ENCODE measurements at places on chromosomes 6 and 20.
A peak's percentile ranks its signal among the peaks of the same experiment; 100 is the strongest.

DNA sequence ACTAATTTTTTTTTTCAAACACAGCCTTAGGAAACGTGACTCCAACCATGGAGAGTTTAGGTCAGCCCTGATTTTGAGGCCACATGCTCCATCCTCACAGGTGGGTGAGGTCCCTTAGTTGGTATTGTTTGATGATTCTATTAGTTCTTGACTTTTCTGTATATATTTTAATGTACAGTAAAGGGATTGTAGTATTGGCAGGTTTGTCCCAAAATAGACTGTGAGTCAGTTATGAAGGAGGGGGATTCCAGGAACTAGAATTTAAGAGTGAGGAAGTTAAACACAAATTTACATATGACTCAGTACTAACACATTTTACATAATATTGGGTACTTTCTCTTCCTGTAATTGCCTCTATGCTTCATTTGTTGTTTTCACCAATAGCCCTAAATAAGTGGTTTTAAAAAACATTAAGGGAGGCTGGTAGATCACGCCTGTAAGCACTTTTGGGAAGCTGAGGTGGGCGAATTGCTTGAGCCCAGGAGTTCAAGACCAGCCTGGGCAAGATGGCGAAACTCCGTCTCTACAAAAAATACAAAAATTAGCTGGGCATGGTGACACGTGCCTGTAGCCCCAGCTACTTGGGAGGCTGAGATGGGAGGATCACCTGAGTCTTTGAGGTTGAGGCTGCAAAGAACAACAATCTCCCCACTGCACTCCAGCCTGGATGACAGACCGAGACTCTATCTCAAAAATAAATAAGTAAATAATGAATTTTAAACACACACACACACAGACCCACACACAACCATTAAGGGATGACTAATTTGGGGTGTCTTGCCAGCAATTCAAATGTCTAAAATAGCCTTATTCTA lies 81.8 kb downstream of the SGK1 start:
- DNase-seq: no peak

GRCh38 chr6:125174626-125175025 lies 21.1 kb downstream of the TPD52L1 start:
- no peak for DNase-seq

DNA sequence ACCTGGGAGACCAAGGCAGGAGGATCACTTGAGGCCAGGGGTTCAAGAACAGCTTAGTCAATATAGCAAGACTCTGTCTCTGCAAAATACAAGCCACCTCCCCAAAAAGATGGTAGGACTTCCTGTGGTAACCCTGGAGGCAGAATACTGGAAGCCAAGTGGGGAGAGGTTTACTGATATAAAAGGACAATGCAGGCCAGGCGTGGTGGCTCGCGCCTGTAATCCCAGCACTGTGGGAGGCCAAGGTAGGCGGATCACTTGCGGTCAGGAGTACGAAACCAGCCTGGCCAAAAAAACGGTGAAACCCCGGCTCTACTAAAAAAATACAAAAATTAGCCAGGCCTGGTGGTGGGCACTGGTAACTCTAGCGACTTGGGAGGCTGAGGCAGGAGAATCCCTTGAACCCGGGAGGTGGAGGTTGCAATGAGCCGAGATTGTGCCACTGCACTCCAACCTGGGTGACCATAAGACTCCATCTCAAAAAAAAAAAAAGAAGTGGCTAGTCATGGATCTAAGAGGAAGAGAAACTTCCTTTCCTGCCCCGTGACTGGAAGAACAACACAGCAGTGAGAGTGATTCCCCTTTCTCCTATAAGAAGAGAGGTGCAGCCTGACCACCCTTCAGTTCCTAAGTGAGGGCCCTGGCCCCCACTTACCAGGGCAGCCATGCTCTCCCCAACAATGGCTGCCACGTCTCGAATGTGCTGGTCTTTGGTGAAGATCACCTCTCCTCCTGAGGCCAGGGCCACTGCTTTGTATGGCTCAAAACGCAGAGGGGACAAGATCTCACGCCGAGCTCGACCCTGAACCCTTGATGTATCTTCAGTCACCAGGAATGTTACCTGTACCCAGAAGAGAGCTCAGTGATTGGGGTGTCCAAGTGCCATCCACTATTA lies 6.2 kb downstream of the SAPCD1 start:
- DNase-seq: no peak

DNA sequence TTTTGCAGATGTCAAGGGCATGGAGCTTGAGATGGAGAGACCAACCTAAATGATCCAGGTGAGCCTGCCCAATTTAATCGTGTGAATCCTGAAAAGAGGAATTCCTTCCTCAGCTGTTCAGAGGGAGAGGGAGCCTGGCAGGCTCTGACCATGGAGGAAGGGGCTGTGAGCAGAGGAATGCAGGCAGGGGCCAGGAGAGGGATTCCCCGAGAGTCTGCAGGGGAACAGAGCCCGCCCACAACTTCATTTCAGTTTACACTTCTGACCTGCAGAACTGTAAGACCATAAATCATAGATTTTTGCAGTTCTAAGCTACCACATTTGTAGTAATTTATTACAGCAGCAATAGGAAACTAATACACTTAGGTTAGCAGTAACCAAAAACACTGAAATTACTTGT lies 164.1 kb downstream of the TBXT start:
- DNase-seq: no peak

DNA sequence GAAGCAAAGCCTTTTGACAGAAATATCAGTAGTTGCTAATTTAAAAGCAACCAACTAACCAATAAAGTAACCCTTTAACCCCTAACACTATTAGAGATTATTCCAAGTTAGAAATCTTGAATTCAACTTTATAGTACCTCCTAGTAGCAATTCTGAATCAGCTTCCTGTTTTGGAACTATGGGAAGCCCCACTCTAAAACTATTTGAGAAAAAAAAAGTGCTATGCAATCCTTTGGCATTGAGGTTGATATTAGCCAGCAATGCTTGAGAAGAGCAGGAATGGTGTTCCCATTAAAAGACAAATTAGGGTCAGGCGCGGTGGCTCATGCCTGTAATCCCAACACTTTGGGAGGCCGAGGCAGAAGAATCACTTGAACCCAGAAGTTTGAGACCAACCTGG lies 306.2 kb upstream of the ZFP64 start:
- no peak for DNase-seq

- DNase-seq: no peak
Measured at GRCh38 chr6:9020001-9020400, 584.7 kb upstream of the SLC35B3 start.

DNA sequence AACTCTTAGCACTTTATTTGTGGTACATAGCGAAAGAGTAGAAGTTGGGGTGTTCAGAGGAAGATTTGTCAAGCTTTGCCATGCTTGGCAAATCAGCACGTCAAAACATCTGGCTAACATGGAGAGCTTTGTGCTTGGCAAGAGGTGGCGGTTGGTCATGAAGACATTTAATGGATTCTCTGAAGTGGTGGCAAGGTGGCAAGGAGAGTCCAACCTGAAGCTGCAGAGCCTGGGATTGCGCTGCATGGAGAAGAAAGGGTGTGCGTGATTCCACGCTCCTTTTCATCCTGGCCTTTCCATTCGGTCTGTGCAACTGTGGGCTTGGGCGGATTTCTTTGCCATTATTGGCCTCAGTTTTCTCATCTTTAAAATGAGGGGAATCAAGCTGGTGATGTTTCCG lies 3.1 kb downstream of the PYGB start:
- DNase-seq: peak; percentile 34

- DNase-seq: no peak
Measured at GRCh38 chr6:69232008-69232407, 564.8 kb downstream of the LMBRD1 start.

DNA sequence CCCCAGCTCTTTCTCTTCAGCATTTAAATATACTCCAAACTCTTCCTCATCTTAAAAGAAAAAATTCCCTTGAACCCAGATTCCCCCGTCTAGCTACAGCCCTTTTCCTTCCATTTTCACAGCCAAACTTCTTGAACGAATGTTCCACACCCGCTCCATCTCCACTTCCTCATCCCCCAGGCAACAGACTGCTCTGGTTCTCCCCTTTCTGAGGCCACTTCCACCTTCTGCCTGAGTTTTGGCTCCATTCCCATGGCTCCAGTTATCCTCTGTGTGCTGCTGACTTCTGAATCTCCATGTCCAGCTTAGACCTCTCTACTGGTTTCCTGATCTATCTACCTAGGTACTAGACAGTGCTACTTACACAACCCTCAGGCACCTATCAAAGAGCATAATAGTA lies 106.4 kb downstream of the RALGAPA2 start:
- DNase-seq: no peak

GRCh38 chr6:145074805-145075204 lies 660.5 kb downstream of the EPM2A start:
- no peak for DNase-seq

- peak; percentile 46 for DNase-seq
Measured at GRCh38 chr6:3743541-3743940, 8.0 kb downstream of the PXDC1 start.

GRCh38 chr6:133951881-133952814 lies 876 bp upstream of the TBPL1 start:
- DNase-seq: peak; percentile 78

- no peak for DNase-seq
Measured at GRCh38 chr6:168599118-168599494, 158.1 kb downstream of the SMOC2 start.

DNA sequence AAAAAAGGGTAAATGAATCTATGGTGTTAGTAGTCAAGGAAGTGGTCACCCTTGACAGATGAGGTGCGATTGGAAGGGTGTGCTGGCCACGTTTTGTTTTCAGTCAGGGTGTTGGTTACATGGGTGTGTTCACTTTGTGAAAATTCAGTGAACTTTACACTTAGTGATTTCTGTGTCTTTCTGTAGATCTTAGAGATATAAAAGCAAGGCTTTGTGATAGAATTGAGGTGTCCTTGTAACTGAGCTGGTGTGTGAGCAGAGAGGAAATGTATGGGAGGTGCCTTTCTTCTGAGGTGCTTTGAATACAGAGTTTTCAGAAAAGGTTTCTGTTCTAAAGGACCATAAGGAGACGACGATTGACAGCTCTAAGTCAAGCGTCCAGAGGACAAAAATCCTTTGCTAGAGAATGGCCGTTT lies 90.5 kb downstream of the SAMD3 start:
- DNase-seq: no peak

- no peak for DNase-seq
Measured at GRCh38 chr6:108250240-108250866, 10.5 kb downstream of the SNX3 start.

GRCh38 chr20:41308290-41308711 lies 9.2 kb downstream of the ZHX3 start:
- DNase-seq: no peak

DNA sequence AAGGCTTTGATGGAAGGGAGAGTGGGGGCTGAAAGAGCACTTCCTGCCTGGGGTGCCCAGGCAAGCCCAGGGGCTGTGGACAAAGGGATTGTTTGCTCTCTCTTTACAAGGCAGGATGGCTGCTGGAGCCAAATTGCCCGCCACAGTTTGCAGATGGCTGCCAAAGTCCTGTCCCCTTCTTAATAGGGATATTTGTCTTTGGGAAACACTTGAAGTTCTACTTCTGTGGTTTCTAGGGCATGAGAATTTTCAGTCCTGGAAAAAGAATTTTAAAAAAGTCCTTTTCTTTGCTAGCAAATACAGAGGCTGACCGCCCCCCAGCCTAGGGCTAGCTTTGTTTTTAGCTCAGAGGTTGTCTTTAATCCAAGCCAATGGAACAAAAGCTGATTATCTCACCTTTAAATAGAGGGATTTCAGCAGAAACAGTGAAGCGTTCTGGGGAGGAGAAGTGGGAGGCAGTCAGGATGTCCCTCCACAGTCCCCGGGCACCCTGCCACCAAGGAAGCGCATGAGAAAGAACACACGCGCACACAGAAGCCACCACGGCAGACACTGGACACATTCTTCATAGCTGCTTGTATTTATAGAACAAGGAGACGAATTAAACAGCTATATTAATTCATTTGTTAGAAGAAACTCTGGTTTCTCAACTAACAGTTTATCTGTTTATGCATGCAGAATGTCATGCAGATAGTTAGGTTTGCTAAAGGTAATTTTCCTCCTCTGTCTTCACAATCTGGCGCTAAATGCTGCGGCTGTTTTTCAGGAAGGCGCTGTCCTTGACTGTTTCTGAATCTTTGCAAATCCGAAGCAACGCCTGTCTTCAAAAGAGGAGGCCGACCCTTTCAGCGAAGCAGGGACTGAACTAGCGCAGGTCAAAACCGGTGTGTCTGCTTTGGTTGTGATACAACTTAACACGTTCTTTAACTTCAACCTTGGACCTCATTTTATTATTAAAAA lies 736.9 kb downstream of the QKI start:
- DNase-seq: no peak

- DNase-seq: no peak
Measured at GRCh38 chr6:151239603-151240035, at the start of gene AKAP12. Gene AKAP12, plus strand, starts transcription at chr6:151239967. Its CDS starts 596 bp downstream, at chr6:151240563.

DNA sequence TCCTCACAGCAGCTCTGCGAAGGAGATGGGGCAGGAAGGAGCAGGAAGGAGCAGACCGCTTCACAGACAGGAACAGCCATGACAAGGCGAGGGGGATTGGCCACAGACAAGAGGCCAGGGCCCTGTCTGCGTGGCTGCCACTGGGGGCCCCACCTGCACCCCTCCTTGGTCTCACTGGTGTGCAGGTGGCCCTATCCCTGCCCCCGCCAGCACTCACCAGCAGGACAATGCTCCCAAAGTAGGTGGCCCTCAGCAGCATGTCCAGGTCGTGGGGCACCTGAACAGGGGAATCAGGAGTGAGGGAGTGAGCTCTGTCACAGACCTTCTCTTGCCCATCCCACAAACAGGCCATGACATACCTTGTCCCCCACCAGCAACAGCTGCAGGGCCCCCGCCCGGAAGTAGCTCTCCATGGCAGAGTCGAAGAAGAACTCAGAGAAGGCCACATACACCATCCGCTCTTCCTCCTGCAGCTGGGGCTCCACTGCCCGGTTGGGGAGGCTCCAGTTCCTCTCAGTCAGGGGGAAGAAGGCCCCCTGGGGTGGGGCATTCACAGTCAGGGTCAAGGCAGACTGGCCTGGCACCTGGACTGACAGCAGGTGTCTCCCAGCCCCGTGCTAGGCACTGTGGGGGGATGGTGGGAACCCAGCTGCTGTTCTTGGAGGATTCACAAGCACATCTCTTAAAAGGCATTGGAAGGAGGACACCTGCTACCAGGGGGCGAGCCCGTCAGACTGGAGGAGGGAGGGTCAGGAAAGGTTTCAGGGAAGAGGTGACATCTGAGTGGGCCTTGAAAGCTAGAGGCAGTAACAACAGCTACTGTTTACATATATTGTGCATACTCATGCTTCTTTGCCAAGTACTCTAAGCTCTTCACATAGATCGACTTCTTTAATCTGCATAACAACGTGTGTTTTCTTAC lies 7.1 kb downstream of the PLTP start:
- DNase-seq: no peak

GRCh38 chr20:3705970-3706739 lies 6.2 kb downstream of the SIGLEC1 start:
- DNase-seq: no peak

- peak; percentile 48 for DNase-seq
Measured at GRCh38 chr6:93474733-93475179, 55.4 kb upstream of the EPHA7 start.

- no peak for DNase-seq
Measured at GRCh38 chr20:62724692-62725595, 16.3 kb downstream of the NTSR1 start.

- peak; percentile 66 for DNase-seq
Measured at GRCh38 chr20:52083627-52084232, 107.8 kb downstream of the ZFP64 start.

- no peak for DNase-seq
Measured at GRCh38 chr6:100833972-100834574, 47.1 kb downstream of the ASCC3 start.
